ENCODE measurements at places on chromosomes 11 and 22.

DNA sequence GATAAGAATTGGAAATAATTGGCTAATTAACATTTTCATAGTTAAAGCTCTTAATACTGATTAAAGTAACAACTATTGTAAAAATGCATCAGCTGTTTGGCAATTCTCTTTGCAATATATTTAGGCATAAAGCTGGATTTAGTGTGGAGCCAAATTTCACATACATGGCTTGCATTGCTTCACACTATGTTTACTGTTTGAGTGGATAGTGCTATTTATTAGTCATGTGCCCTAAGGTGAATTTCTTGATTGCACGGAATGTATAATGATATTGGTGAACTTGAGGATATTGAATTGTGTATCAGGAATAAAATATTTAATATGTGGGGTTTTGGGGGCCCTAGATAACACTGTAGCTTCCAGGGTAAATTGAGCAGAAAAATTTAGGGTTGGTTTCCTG, 100.9 kb downstream of the AASDHPPT start:
- DNase-seq: no peak

DNA sequence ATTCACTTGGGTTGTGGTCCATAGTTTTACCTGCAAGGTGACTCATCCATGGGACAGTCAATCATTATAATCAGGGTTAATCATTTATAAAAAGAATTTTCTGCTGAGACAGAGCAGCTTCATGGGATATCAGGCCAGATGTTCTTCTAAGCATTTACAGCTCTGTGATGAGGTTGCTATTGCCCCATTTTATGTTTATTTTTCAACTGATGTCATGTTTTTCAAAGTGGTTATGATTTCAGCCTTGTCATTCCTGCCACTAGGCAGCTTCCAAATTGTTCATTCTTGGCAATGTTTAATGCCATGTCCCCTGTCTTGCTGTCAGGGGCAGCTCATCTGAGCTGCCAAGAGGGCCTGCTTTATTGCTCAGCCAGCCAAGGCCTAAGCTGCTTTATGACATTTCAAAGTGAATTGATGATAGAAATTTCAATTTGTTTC, 35.9 kb upstream of the ZBED5 start:
- peak; percentile 19 for DNase-seq

- no peak for DNase-seq
Measured at GRCh38 chr11:122594986-122595645, 60.4 kb upstream of the UBASH3B start.

- no peak for DNase-seq
Measured at GRCh38 chr11:121300972-121301699, 8.6 kb downstream of the SC5D start.

DNA sequence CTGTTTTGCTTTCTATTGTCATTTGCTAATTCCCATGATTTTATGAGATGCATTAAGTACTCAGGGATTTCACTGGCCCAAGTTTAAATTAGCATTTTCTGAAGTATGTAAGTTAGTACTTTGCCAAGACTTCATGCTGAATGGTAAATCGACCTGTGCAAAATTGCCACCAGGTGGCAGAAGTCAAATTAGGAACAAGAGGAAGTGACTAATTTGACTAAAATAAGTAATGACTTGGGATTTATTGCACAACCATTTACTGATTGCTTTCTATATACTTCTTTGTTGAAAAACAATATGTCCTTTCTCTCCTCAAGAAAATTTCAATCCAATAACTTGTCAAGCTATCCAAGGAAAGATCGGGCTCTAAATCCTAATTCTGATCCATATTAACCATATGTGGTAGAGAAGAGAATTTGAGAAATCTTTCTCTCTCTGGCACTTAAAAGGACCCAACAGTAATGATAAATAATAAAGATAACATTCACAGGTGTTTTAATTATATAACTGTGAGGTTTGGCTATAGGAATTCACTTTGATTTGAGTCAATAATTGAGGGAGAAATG, 253.7 kb upstream of the CHORDC1 start:
- DNase-seq: peak; percentile 67

- DNase-seq: peak; percentile 61
Measured at GRCh38 chr11:93542811-93543229, 371 bp downstream of the SMCO4 start.

- no peak for DNase-seq
Measured at GRCh38 chr11:44104481-44105294, 9.2 kb downstream of the EXT2 start.

GRCh38 chr11:82980292-82980691, 78.8 kb downstream of the DDIAS start:
- peak; percentile 71 for DNase-seq

- DNase-seq: no peak
Measured at GRCh38 chr11:134020598-134020997, 48.3 kb upstream of the JAM3 start.

DNA sequence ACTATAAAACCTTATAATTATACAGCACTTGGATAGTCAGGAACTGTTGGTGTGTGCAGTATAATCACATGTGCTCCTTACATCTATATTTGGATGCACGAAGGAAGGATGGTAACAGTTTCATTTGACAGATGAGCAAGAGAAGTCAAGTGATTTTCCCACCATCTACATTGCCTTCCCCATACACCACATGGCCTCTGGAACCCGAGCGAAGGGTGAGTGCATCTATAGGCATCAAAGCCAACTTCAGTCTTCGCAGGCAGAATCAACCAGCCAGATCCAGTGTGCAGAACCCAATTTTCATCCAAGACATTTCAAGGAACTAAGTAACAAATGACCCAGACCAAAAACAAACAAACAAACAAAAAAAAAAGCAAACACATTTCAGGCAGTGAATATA, 85.1 kb upstream of the BLID start:
- no peak for DNase-seq

DNA sequence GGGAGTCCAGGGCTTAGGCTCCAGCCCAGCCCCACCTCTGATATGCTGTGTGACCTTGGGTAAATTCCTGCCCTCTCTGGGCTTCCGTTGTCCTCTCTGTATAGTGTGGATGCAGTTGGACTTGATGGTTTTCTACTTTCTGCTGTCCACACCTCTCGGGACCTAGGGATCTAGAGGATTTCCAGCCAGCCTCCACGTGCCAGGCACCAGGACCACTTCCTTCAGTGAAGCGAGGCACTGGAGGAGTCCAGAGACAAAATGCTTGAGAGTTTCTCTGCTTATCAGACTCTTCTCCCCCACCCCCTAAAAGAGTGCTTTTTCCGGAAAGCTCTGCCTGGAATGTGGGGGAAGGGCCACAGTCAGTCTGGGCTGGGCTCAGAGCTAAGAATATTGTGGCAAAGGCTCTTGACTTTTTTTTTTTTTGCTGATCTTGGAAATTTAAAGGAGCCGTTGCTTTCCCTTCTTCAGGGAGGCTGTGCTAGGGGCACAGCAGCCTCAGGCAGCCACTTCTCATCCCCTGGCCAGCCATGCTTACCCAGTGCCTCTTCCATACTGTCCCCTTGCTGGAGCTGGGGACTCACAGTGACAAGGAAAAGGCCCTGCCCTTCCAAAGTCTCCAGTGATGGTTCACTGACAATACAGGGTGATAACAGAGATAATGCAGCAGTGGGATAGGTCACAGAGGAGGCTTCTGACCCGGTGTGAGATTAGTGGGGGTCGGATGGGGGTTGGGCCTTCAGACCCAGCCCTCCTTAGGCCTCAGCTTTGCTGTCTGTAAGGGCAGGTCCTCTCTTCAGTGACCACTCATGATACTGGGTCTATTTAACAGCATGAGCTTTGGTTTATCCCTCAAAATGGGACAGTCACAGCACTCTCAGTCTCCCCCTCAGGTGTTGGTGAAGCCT, 2.9 kb upstream of the SERPINH1 start:
- peak; percentile 86 for DNase-seq

DNA sequence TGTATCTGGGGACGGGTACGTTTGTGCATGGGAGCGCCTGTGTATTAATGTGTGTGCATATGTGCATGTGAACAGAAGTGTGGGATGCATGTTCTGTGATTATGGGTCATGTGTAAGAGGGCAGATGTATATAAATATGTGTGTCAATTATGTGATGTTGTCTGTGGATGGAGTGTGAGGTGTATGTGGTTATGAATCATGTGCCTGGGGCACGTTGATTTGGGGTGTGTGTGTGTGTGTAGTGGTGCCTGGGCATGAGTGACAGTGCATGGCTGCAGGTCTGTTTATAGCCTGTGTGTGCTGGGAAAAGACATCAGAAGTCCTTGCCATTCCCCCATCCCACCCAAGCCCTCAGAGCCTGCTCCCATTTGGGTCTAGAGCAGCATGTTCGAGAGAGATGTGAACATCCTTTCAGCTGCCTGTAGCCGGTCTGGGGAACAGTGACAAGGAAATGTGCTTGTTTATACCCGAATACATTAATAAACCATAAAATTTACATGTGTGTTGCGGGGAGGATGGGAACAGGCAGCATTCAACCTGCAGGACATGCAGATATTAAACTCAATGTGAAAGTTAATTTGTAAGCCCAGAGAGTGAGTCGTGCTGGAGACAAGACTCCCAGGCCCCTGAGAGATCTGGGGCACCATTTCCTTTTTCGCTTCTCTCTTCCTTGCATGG, 129.0 kb downstream of the NECTIN1 start:
- no peak for DNase-seq

DNA sequence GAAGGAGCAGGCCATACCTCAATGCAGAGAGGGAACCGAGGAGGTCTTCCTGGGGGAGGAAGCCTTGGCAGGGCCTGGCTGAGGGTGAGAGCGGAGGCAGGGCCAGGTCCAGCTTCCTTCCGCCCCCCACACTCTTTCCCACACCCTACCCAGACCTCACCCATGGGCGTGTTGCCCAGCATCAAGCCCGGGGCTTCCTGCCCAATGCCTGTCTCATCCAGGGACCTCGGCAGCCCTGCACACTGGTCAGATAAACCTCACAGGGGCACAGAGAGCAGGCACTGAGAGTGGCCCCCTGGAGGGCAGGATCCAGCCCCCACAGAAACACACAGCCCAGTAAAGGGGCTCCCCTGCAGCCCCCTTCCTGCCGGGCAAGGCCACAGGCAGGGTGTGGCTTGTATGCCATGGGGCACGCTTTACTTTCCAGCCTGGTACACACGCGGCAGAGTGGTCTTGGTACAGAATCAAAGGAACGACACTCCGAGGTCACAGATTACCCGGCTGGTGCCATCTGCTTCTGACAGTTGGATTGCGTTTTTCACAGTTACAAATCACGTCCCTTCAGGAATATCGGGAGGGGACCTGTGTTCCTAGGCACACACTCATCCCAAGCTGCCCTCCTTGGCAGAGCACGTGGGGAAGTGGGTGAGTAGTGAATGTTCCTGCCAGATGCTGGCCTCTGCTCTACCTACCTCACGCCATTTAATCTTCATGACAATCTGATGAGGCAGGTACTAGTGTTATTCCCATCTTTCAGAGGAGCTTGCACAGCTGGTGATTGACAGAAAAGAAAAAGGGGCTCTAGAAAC, 20.0 kb upstream of the CD5 start:
- no peak for DNase-seq

DNA sequence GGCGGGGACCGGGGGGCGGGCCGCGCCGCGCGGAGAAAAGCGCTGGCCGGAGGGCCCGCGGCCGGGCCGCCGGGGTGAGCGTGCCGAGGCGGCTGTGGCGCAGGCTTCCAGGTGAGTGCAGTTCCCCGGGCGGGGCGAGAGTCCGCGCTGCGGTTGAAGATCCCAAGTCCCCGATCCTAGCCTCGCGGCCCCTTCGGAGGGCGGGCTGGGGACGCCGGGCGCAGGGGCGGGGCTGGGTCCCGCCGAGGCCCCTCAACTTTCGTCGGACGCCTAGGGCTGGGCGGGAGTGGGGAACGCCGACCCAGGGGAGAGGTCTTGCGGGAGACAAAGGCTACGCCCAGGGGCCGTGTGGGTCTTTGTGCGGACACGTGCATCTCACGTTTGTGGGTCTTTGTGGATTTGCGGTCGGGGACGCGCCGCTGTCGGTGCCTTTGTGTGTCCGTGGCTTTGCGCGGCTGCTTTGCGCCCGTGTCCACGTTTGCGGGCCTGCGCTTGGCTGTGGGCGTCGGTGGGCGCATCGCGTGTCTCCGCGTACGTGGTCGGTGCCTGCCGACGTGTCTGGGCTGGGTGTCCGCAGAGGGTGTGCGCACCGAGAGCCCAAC, at the start of gene TSKU:
Gene TSKU, plus strand, starts transcription at position 63 of the 602 bp plus-strand sequence. CDS start 12,261 bp downstream, outside the sequence.
- DNase-seq: no peak
